ENCODE measurements at places on chromosomes 11 and 22.

GRCh38 chr11:765025-765801 is 12.1 kb downstream of the GATD1 start:
- DNase-seq, result peak; percentile 43

DNA sequence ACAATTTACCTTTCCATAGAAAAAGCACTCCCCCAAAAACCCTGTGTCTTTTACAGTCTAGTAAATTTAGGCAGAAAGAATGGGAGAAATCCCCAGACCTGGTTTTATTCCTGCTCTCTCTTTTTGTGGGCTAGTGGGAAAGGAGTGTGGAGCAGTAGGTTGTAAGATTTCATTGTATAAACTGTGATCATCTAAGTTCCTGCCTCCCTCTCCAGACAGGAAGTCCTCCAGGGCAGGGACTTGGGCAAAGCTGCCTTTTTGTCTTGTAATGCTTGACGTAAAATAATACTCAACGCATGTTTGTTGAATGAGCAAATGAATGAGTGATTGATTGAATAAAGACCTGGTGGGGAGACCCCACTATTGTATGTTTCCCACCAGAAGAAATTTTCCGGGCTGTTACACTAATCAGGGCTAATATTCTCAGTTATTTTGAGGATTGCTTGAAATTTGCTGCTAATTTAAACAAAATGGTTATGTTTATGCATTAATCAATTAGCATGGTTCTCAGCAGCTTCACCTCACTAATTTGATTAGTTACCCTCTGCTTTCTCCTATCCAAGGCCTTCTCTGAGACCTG is 36.3 kb downstream of the CSNK2A3 start:
- no peak for DNase-seq

DNA sequence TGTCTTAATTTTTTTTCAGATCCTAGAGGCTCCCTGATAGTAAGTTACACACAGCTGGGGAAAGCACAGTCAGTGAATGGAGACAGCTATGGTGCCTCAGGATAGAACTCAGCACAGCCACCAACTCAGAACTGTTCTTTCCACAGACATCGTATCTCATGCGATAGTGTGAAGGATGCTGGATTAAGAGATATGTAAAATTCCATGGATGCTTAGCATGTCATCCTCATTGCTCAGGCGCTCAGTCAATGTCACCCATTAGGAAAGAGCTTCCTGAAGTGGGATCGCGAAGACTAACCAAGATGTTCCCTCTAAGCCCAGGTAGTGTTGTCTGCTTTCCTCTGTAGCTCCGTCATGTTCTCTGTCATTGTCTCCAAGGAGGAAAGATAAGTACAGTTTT is 1000.4 kb downstream of the OPCML start:
- DNase-seq, result no peak

DNA sequence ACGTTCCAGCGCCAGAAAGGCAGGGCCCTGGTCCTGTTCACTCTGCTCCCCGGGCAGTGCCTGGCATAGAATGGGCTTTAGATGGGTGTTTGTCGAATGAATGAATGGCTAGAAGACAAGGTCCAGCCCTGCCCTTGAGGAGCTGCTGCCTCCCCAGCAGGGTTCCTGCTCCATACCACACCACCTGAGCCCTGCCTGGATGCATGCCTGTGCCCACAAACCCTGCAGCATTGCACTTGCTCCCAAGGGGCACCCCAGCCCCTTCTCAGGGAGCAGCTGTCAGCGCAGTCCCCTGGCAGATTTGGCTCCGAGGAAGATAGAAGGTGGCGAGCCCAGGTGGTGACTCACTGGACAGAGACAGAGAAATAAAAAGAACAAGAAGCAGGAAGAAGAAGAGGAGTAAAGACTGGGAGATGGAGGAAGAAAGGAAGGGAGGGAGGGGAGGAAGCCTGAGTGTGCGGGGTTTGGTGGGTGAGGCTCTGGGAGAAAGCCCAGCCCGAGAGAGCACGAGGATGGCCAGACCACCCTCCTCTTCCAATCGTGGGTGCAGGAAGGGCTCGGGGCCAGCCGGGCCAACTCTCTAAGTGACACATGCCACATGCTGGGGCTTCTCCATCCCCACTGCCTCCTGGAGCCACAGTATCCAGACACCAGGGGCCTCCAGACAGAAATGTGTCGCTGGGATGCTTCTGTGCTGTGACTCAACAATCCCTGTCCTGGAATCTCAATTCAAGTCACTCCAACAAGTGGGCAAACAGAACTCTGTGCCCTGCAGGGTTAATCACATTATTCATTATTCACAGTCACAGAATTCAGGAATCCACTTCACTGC is 1474.3 kb downstream of the BRD1 start:
- DNase-seq, result no peak

- DNase-seq, result no peak
These were observed 13.5 kb upstream of the ANKK1 start for GRCh38 chr11:113373981-113374560.
